DMS 273 treated with DMSO at 0.1 percent for 48 hours (cell line): ENCODE measurements at places on chromosomes 2 and 18.

DNA sequence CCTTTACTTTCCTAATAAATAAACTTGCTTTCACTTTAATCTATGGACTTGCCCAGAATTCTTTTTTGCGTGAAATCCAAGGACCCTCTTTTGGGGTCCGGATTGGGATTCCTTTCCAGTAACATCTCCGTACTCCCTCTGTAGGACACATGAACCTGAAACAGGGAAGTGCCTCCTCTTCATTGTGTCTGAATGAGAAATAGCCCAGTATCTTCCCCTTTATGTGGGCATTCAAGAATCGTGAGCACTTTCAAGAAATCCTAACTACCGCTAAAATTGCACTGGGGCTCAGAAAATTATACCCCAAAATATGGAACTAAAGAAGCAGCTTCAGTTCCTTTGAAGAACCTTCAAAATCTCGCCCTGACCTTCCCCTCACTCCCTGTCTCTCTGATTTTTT, 7.8 kb upstream of the POMC start:
- DNase-seq = no peak

DNA sequence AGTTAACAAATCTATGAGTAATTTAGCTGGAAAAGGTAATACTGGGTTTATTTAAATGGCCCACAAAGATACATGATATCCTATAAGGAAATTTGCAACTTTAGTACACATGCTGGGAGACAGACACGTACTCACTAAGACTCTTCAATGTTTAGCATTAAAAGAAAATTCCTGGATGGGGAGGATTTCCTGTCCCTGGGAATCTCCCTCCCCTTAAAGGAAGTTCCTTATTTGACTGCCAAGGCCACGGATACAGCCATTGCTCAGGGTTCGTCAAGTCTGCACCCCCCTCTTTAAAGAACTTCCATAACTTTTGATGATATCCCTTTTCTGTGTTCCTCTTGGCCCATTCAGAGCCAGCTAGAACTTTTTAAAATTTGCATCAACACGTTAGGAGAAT, 267.6 kb downstream of the CD226 start:
- DNase-seq = no peak

DNA sequence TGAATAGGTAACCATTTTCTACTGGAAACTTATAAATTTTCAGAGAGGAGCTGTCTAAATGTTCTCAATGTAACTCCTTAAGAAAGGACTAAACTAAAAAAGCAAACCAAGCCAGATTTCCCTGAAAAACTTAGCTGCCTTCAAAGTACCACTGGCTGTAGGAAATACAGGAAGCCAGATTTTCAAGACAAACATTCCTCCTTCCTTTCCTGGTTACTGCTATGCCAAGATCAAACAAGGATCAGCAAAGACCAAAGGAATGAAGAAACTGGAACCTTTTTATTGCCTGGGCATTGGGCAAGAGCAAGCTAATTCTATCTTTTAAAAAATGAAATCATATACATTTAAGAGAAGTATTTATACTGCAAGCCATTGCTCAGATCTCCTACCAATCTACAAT, 212.7 kb downstream of the DYM start:
- DNase-seq = no peak

- no peak for DNase-seq
These were observed 281.0 kb upstream of the HS6ST1 start for GRCh38 chr2:128599700-128600099.

DNA sequence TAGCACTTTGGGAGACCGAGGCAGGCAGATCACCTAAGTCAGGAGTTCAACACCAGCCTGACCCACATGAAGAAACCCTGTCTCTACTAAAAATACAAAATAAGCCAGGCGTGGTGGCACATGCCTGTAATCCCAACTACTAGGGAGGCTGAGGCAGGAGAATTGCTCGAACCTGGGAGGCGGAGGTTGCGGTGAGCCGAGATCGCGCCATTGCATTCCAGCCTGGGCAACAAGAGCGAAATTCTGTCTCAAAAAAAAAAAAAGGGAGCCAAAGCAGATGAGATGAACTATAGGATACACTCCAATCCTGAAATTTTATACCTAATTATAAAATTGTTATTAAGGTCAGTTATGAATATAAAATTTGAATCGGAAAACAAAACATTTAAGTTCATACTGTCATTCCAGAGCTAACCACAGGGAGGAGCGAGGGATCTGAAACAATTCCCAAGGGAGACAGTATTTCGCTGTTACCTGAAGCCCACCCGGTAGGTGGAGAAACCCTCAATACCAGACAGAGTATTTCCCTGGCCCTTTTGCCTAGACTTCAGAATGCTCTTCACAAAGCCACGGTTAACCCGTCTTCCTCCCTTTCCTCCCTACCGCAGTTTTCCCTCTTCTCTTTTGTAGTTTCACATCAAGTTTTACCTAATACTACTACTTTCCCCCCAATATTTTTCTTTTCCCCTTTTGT, 1.4 kb downstream of the PPM1G start:
- DNase-seq = no peak

DNA sequence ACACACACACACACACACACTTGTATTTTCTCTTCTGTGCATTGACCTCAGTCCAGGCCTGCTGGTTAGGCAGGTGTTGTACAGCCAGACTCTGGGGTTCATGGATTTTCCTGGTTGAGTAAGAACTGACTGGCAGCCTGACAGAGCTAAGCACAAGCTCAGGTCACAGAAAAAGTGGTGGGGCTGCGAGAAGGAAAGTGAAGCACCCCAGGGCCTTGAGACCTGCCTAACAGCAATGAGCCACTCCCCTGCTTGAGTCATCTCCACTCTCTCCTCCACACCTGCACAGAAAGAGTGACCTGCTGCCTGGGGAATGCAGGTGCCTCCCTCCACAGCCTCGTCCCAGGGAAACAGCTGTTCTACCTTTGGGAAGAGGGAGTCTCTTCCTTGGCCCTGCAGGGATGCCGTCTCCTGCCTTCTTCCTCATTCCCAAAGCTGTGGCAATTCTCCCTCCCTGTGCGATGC, 91.4 kb upstream of the LGALSL start:
- DNase-seq = no peak

DNA sequence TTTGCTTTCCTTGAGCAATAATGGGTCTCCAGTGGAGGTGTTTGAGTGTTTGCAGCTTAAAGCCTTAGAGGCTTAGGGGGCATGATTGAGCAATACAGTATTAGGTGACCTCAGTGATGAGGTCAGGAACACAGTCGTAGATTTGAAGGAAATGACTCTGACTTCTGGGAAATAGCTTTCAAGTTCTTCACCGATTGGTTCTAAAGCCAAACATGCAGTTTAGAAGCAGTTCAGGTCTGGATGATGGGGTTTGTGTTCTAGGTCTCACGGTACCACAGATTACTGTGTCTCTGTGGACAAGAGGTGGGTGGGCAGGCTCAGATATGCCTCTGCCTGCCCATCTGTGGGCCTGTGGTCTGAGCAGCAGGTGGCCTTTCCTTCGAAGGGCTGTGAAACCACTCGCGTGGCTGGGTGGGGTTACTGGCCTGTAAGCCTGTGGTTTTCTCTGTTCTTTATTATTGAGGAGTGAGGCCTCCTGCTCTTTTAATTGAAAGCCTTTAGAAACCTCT, 7.8 kb downstream of the MTHFD2 start:
- DNase-seq = no peak

DNA sequence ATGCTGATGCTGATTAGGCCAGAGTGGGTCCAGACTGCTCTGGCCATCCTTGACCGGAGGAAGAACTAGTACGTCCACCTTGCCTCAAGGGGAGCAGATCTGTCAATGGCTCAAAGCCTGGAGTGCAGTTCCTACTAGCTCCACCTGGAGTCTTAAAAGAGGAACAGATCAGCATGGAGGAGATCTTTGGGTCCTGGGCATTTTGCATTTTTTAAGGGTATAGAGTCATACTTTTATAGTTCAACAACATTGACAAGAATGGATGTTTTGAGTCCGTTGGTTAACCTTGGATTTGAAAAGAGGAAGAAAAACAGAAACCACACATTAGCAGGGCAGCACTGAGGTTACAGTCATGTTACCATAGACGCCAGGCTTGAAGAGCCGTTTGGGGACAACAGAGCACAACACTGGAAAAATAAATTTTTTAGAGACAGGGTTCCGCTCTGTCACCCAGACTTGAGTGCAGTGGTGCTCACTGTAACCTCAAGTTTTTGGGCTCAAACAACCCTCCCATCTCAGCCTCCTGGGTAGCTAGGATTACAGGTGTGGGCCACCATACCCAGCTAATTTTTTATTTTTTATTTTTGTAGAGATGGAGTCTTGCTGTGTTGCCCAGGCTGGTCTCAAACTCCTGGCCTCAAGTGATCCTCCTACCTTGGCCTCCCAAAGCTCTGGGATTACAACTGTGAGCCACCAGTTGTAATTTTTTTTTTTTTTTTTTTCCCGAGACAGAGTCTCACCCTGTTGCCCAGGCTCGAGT, 78.5 kb downstream of the PRKCE start:
- no peak for DNase-seq

DNA sequence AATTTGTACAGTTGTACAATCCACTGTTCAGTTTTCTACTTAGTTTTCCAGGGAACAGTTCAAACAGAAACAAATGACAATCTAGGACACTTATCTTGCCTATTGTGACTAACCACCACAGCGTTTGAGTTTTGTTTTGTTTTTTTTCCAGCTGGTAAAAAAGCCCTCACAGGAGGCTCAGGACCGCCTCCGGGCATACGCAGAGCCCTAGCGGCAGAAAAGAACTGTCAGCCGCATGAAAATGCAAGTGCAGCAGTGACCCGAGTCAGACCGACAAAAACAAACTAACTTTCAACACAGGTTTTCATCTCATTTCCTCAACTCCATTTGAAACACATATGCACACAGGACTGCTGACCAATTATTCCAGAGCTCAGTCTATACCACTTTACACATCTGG, 68.6 kb downstream of the STEAP3 start:
- no peak for DNase-seq

DNA sequence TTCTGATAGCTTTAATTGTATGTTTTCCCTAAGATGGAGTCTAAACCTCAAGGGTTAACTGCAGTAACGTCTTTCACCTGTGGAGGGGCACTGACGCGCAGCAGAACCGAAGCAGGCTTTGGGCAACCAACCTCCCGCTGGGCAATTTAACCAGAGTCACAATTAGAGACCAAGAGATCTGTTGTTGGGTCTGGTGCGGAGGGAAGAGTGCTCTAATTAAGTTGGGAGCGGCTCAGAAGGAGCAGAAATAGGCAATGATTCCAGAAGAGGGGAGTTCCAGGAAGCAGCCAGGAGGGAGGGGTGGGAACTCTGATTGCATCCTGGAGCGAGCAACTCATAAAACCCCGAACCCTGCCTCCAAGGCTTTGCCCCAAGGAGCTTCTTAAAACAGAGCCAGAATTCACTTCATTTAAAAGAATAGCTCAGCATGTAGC, 245.8 kb downstream of the PAX3 start:
- no peak for DNase-seq

DNA sequence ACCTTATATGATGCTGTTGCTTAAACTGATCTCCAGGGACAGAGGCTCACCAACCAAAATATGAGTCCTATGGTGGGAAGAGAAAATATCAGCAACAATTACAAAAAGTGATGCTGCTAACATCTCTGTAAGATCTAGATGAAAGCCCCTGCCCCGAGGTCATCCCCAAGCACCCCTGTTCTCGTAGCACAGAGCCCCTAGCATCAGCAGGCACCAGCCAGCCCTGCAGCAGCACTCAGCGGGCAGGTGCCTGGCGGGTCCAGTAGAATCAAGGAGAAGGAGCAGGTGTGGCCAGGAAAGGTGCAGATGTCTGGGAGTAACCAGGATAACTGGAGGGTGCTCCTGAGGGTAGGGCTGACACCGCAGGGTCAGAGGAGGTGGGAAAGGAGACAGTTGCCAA, 474.2 kb upstream of the MYT1L start:
- no peak for DNase-seq

DNA sequence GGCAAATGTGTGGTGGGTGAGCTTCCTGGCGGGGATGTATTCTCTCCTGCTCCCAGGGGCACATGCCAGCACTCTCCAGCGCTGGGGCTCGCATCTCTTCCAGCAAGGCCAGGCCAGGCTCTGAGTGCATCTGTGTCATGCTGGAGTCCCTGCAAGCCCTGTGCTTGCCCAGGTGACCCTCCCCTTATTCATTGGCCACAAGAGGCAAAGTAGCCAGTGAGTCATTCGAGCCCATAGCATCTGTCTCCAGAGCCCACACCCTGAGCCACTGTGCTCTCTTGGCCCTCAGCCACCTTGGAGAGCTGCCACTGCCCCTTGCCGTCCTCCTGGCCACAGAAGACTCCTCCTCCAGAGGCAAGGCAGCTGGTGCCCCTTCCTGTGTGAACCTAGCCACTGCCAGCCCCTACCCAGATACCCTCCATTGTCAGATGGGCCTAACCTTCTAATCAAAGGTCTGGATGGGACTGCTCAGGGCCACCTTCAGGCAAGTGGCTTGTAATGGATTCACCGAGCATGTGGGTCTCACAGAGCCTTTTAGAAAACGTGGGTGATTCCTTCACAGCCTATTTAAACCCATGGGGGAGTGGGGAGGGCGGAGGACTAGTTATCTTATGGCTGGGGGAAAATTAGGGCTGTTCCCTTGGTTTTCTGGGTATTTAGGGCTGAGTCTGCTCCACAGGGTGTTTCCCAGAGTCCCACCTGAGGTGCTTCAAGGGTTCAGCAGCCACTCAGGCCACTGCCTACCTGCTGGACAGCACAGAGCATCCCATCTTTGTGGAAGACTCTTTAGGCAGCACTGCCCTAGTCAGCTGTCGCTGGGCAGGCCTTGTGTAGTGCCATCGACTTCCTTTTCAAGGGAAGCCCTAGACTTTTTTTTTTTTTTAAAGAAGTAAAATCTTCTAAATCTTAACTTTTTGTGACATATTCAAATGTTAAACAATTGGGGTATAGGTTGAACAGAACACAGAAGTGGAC, 137.4 kb downstream of the ACOXL start:
- DNase-seq = peak; percentile 12

DNA sequence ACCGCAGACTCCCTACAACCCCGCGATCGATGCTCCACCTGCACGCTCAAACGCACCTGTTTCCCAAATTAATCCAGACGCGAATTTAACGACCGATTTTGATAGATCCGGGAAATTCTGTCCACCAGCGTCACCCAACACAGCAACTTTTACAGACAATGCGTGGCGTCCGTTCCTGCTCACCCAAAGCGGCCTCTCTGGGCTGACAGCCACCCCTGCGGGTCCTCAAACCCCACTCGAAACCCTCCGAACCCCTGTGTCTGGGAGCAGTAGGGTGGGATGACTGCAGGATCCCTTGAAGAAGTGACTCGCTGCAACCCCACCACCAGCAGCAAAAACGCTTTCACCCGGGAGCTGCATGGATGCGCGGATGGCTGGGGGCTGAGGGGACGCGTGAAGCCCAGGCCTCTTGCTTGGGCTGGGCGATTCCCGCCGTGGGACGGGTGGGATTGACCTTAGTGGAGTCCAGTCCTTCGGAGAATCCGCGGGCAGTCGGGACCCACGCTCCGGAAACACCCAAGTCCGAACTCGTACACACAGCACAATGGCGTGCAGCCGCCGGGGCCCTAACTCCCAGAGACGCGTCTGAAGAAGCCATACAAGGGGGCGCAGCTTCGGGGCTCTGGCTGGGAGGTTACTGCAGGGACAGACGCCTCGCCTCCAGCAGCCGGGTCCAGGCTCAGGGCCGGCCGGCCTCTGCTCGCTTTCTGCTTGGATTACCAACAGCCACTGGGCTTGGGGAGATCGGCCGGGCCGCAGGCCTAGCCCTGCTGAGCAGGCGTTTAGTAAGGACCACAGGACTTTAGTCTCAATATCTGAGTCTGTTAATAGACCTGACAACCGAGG, 31.1 kb upstream of the ATP6V1B1 start:
- DNase-seq = no peak

GRCh38 chr2:240467149-240467642, 31.7 kb downstream of the GPC1 start:
- DNase-seq = no peak

- no peak for DNase-seq
These were observed 48.9 kb downstream of the PSMD14 start for GRCh38 chr2:161357097-161357496.

GRCh38 chr2:3001615-3002560, 375.7 kb downstream of the EIPR1 start:
- no peak for DNase-seq
